ENCODE measurements at places on chromosomes 12 and 14. TPM values are rescaled to one million over a fixed set of nuclear protein-coding genes. Genes with fewer than 3 reads are reported as not detected.

Gene KLRD1
- 0.62 TPM for total RNA-seq

Gene STON2
- 11.6 TPM for total RNA-seq

Gene MMP19
- 5.3 TPM for total RNA-seq

- ATAC-seq, result no peak
Observed at GRCh38 chr12:96766232-96766631, 140.8 kb upstream of the NEDD1 start.

Gene ZDHHC22
- total RNA-seq, result not detected

DNA sequence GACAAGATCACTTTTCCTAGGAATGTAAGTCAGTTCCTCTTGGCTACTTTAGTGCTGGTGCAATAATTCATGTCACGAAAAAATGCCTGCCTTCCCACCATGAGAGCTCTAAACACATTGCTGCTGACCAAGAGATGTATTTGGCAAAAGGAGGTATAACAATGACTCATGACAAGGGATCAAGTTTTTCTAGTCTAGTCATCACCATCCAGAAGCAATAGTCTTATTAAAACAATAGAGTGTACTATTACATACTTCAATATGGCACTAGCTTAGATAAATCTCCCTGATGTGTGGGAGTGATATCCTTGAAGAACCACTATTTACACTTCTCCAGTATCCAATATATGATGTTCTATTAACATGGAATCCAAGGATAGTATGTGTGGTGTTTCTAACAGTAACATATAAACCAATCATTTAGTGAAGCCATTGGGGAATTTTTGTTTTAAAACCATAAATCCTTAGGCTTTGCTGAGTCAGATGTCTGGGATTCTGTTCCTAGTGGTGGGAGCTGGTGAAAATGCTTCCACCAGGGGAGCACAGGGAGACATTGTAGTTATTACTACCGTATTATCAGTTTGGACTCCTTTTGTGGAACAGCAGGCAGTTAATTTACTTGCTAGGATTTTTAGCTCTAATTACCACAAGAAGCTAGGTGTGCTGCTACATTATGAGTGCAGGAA, 1387.5 kb downstream of the LRFN5 start:
- ATAC-seq, result no peak

DNA sequence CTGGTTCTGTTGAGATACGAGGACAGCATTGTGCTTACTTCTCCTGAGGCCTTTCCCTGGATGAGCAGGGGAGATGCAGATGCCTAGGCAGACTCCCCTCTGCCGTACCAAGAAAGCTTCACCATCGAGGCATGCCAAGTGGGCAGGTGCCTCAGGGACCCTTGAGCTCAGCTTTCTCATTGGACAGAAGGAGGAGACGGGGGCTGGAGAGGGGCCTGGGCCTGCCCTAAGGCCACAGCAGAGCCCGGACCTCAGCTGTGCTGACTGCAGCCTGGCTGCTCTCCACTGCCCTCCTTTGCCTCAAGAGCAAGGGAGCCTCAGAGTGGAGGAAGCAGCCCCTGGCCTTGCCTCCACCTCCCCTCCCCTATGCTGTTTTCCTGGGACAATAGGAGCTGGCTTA, 23.4 kb downstream of the SERPINA1 start:
- ATAC-seq, result no peak

DNA sequence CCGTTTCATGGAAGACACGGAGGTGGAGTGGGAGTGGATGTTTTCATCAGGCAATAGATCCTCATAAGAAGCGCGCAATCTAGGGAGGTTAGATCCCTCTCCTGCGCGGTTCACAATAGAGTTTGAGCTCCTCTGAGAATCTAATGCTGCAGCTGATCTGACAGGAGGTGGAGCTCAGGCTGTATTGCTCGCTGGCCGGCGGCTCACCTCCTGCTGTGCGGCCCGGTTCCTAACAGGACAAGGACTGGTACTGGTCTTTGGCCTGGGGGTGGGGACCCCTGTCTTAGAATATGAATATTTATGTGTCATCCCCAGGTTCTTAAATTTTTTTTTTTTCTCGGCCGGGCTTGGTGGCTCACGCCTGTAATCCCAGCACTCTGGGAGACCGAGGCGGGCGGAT, 36.7 kb downstream of the PRICKLE1 start:
- ATAC-seq, result no peak

DNA sequence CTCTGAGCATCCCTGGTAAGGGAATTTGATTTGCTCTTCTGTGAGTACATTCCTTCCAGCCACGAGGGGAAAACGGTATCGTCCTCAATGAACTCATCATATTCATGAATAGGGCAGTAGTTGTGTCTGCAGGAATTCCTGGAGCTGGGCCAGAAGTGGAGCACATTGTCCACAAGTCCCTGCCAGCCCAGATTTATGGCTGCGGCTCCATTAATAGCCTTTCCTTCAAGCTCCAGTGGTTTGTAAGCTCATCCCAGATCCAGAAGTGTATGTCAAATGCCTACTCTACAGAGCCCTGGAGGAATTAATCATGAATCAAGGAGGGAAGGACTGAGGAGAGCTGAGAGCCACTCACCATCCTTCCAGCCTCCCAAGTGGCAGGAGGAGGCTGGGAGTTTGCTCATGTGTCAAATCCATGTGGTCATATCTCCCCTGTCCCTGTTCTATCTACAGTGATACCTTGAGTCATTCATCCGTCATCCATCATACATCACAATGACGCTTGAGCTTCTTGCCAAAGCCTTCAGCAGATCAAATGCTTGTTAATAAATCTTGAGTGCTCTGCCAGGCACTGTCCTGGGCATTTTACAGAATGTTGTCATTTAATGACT, 65.5 kb downstream of the SVOP start:
- no peak for ATAC-seq

GRCh38 chr14:74508292-74508731, 14.7 kb downstream of the ISCA2 start:
- no peak for ATAC-seq

DNA sequence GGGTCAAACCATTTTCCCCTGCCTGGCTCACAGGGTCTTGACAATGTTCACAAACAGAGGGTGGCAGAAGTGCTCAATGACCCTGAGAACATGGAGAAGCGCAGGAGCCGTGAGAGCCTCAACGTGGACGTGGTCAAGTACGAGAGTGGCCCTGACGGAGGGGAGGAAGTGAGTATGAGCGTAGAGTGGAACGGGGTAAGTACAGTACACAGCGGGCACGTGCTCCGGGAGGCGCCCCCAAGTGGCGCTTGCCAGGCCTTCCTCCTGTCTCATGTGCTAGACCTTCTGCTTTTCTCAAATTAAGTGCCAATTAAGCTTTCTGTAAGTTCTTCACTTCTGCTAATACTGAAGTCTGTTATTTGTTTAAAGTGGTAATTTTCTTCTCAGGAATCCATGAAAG, 35.9 kb downstream of the XRCC3 start:
- ATAC-seq, result peak; percentile 78

Gene CIDEB
- 7.1 TPM for total RNA-seq

Gene EAPP
- 35.6 TPM for total RNA-seq

Gene PLA2G1B
- total RNA-seq, result not detected

GRCh38 chr12:61654698-61655097, 605.5 kb upstream of the USP15 start:
- ATAC-seq, result no peak

Gene ASPG
- 0.13 TPM for total RNA-seq

DNA sequence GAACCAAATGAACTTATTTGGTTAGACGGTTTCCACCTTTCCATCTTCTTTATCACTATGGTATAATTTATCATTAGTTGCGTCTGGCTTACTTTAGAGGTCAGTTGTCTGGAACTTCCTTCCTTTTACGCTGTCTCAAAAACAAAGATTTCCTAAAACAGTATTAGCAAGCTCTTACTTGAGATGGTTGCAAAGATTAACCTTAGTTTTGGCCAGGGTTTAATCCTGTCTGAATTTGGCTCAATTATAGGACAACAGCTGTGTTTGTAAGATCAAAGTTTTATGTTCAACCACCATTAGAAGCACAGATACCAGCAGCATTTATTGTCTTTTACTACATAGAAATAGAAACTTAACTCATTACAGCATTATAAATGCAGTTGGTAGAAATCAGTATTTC, 7.9 kb upstream of the WASHC3 start:
- ATAC-seq, result no peak

DNA sequence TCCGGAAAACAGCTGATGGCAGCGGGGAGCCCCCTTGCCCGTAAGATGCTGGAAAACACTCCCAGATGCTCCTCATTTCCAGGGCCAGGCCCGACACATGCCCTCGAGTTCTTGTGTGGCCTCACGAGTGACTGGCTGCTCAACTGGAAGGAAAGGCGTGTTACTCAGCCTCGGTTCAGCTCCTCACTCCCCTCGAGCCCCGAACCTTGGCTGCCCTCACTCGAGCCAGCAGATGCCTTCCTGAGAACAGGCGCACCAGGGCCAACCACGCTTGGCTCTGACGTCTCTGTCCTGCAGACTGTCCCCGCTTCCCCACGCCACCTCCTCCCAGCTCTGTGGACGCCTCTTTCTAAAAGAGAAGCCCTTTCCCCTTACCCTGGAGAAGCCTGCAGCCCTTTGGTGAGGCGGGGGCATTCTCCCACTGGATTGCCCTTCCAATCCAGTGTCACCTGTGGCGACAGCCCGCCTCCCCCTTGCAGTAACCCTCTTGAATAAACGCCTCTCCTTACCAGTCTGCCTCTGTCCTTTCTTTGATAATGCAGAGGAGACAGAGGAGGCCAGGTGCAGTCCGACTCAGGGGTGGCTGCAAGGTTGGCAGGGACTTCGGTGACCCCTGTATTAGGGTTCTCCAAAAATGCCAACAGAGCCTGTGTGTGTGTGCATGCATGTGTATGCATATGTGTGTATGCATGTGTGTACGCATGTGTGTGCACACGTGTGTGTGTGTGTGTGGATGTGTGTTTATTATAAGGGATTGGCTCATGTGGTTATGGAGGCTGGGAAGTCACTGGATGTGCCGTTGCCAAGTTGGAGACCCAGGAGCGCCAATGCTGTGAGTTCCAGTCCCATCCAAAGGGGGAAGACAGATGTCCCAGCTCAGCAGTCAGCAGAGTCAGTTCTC, 166.3 kb downstream of the KIF26A start:
- ATAC-seq, result no peak

GRCh38 chr14:88351966-88352691, 29.1 kb upstream of the KCNK10 start:
- ATAC-seq, result no peak

DNA sequence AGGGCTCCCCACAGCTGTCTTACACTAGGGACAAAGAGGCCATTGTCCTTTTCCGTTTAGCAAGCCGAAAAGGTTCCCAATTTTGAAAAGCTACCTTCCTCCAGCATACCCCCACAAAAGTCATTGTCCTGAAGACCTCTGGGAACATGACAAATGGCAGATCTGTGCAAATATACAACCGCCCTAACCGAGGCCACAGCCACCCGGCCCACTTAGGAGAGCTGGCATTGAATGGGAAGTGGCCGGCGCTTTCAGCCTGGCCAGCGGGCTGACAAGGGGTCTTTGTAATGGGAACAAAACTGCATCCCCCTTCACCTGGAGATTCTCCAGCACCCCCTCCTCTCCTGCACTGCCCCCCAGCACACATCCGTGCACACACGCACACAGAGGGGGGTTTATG, 48.1 kb upstream of the VASH1 start:
- ATAC-seq, result no peak

DNA sequence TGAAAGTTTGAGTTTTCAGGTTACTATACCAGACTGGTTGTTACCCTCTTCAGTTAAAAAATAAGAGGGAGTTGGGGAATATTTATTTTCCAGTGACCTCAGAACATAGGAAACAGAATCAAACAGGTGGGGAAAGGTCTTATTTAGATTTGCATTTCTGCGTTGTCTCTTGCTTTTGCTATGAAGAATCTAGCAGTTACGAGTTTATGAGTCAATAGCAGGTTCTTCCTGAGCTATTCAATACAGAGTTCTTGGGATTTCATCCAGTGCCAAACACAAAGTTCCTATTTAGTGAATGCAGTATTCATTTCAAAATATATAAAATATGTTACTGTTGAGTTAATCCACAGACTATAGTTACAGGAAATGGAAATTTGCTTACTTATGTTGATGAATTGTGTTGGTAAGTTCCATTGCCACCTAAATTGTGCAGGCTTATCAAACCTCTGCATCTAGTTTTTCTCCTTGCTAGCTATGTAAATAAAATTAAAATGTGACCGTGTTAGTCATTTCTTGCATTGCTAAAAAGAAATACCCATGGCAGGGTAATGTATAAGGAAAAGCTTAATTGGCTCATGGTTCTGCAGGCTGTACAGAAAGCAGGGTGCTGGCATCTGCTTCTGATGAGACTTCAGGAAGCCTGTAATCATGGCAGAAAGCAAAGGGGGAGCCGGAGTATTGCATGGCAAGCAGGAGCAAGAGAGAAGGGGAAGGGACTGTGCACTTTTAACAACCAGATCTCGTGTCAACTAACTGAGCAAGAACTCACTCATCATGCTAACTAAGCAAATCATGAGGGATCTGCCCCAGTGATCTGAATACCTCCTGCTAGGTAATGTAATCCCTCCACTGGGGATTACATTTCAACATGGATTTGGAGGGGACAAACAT, 110.2 kb downstream of the KTN1 start:
- no peak for ATAC-seq

DNA sequence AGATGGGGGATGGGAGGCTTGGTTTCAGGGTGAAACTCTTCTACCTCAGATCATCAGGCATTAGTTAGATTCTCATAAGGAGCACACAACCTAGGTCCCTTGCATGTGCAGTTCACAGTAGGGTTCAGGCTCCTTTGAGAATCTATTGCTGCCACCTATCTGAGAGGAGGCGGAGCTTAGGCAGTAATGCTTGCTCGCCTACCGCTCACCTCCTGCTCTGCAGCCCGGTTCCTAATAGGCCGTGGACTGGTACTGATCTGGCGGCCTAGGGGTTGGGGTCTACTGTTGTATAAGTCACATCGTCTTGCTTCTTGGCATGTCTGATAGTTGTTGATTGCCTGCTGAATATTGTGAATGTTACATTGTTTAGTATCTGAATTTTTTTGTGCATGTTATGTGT, 12.2 kb downstream of the SCYL2 start:
- no peak for ATAC-seq

- no peak for ATAC-seq
Observed at GRCh38 chr12:130117233-130117632, 45.0 kb upstream of the FZD10 start.

GRCh38 chr12:2783936-2784600, 10.7 kb upstream of the FKBP4 start:
- ATAC-seq, result peak; percentile 89

DNA sequence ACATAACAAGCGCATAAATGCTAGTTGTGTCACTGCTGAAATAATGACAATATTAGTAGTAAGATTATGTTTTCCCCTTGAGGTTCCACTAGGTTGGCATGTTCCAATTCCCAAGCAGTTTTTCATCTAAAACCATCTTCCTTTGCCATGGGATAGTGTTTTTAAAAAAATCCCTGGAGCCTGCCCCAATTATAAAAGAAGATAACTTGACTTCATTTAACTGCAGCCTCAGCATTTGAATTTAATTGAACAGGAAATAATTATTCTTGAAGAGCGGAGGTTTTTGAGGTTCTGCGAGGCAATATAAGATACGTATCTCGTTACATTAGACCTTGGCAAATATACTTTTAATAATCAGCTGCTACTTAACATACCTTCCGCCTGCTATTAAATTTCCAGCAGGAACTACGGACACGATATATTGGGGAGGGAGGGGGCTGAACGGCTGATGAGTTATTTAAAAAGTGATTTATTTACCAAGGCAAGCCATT, 65.2 kb upstream of the HSPB8 start:
- no peak for ATAC-seq
